ENCODE measurements at places on chromosomes 16 and 17.

- no peak for DNase-seq
Measured at GRCh38 chr17:79184219-79184618, 109.6 kb downstream of the ENGASE start.

GRCh38 chr16:26599785-26600104 lies 467.0 kb upstream of the C16orf82 start:
- DNase-seq: no peak

DNA sequence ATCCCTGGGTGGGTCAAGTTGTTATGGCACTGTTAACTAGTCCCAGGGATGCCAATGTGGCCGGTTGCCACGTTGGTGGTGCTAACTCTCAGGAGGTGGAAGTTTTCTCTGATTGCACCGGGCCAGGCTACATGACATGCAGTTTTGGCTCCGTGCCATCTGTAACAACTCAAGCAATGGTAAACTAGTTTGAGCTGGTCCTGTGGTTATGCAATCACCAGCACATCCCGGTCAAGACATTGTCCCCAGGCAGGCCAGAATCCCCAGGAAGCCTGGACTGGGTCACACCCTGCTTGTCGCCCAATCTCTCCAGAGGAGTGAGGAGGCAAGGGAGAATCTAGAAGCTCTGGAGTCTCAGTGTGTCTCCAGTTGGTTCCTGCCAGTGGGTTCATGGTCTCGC lies 10.1 kb upstream of the CCL17 start:
- no peak for DNase-seq

- no peak for DNase-seq
Measured at GRCh38 chr16:28105297-28105696, 41.8 kb upstream of the GSG1L start.

GRCh38 chr17:13784434-13785095 lies 182.8 kb upstream of the HS3ST3A1 start:
- no peak for DNase-seq

All from omental fat pad (tissue), 4 donors.